ENCODE measurements at places on chromosomes 6 and 20.

DNA sequence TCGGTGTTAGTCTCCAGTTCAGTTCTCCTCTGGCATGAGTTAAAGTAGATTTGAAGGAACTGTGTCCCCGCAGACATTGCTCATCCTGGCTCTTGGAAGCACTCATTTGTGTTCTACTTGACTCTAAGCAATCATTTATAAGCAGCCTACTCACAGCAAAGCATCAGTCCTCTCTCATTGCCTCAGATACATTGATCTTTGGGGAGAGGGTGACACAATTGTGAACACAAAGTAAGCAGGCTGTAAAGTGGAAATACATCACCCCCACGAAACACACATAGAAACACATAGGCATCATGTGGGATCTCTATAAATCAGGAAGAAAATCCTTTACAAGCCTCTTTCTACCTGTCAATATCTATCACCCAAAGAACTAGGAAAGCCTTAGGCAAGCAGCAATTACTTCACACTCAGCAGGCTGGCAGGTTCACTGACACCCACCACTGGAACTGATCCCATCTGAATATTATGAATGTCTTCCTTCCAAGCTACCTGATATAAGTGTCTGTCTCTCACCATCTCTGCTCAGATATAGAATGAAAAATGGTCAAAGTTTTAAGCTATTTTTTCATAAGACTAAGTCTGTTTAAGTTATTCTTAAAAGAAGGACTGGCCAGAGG is 675.8 kb downstream of the HACE1 start:
- no peak for DNase-seq

GRCh38 chr20:3813848-3814581 is 6.3 kb upstream of the AP5S1 start:
- no peak for DNase-seq

- DNase-seq = no peak
These were observed 20.3 kb downstream of the PACSIN1 start for GRCh38 chr6:34486106-34486740.

GRCh38 chr6:161663682-161664081 is 389.8 kb upstream of the AGPAT4 start:
- no peak for DNase-seq

GRCh38 chr6:105691971-105692370 is 289.1 kb upstream of the PREP start:
- no peak for DNase-seq

- DNase-seq = no peak
These were observed 56.7 kb downstream of the ISM1 start for GRCh38 chr20:13277663-13278295.

- DNase-seq = no peak
These were observed 87.3 kb upstream of the SLC22A16 start for GRCh38 chr6:110563711-110564110.

- no peak for DNase-seq
These were observed 29.1 kb downstream of the RPS12 start for GRCh38 chr6:132843316-132844035.

Measured in stimulated activated CD4-positive, alpha-beta T cell treated with anti-CD3 and anti-CD28 coated beads, Interleukin-15, amount 100 ng/mL, for 1 hour (primary cell).